ENCODE measurements at places on chromosomes 3 and 15.

DNA sequence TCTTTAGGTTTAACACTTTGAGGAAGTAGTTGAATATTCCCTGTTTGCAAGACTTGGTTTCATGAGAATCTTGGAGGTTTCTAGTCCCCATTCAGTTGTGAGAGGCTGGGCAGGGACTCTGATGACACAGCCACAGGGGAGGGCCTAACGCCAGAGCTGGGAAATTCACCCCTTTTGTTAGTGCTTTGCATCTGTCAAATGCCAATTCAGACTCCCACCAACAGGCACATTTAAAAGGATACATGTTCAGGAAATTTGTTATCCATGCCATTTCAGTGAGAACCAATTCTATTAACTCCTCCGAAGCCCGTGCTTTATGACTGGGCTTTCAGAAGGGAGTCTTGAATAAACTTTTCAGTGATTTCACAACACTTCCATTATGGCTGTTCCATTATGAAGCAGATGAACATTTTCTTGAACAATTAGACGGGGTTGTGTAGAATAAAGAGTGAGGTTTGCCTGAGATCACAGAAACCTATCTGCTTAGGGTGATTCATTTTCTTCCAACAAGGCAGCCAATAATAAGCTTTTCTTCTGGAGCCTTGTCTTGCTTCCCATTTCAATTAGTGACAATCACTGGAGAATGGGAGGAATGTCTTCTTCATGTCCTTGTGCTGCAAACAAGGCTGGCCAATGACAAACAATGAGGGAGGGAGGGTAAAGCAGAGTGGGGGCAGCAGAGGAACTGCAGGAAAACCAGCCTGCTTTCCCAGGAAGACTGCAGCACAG lies 90.6 kb downstream of the SOX14 start:
- DNase-seq, result no peak

DNA sequence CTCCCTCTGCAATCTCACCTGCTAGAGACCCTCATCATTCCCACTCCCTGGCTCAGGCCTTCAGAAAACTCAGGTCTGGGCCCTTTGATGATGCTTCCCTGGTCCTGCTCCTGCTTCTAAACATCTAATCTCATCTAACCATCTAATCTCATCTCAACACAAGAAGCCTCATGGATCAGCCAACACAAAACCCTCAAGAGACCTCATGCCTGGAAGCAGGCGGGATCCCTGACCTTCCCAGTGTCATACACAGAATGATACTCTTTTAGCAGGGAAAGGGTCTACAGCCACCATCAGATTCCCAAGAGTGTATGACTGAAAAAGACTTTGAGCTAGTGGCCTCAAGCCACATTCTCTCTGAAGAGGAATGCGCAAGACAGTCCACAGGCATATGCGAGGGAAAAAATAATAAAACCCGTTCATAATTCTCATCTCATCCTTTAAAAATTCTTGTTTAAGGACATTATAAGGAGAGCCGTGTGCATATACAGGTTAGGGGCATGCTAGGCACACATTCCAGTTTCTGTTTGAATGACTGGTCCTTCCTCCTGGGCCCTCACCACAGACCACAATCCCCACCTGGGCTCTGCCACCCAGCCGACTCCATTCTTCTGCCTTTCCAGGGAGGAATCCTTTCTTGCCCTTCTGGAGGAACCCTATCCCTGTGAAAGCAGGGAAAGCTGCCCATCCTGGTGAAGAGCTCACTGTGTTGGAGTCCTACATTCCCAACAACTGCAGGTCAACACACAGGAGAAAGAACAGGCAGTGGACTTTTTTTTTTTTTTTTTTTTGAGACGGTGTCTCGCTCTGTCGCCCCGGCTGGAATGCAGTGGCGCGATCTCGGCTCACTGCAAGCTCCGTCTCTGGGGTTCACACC lies 2.2 kb downstream of the ZXDC start:
- DNase-seq, result peak; percentile 18

DNA sequence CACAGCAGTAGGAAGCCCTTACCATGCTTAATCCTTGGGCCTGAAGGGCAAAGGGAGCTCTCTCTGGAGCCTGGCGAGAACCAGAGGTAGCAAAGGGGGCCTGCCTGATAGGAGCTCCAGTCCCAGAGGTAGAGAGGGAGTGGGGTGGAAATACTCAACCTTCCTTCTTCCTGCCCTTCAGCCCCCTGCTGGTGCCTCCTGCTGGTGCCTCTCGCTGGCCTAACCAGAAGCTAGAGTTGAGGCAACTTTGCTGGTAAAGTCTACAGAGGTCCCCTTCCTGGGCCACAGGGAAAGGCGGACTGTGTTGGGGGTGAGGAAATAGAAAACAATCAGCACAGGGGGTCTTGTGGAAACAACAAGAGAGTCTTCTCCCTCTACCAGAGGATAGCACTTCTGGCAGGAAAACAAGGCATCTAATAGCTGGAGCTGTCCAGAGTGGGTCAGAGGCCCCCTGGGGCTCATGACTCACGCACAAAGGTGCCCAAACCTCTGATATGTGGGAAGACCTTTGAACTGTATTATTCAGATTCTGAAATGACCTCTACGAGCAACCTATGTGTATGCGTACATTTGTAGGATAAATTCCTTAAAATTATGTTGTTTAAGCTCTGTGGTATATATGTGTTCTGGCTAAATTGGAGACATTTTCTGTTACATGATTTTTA lies 133.9 kb downstream of the LRRC28 start:
- DNase-seq, result no peak

DNA sequence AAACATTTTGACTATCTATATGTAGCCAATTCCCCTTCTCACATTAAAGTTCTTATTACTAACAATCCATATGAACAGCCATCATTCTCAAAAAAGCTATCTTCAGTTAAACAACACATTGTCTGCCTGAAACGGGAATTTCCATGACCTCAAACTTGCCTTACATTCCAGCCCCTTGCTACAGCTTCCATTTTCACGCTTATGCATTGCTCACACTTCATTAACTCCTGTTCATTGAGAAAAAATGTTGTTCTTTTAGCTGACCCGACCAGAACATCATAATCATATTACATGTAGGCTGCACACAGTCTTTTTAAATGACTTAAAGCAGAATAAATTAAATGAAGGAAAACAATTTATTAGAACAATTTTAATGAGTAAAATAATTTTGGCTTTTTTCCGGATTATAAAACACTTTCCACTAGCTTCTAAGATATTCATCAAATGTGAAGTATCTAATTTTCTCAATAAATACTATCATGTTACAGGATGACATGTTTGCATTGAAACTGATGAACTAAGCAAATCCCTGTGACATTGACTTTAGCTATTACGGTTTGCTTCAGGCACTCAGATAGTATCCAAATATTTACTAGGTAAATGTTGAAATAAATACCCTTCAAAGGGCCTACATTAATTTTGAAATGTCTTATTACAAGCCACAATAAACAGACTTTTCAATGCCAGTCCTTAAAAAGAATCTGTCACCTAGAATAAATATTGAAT lies 49.9 kb downstream of the P3H2 start:
- DNase-seq, result no peak

DNA sequence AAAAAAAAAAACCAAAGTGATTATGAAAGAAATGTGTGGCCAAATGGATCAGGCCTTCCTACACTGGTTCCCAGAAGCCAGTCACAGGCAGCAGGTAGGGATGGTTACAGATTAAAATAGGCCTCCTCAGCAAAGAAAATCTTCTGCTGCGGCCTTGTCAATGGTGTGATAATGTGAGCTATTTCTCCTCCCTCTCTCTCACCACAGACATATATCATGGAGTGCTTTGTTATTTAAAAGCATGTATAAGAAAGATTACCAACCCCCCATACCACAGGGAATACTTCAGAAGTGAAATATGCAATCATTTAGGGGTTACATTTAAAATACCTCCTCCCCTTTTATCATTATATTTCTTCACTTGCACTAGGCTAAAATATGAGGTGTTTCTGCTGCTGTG lies 32.2 kb upstream of the LRTM1 start:
- no peak for DNase-seq

DNA sequence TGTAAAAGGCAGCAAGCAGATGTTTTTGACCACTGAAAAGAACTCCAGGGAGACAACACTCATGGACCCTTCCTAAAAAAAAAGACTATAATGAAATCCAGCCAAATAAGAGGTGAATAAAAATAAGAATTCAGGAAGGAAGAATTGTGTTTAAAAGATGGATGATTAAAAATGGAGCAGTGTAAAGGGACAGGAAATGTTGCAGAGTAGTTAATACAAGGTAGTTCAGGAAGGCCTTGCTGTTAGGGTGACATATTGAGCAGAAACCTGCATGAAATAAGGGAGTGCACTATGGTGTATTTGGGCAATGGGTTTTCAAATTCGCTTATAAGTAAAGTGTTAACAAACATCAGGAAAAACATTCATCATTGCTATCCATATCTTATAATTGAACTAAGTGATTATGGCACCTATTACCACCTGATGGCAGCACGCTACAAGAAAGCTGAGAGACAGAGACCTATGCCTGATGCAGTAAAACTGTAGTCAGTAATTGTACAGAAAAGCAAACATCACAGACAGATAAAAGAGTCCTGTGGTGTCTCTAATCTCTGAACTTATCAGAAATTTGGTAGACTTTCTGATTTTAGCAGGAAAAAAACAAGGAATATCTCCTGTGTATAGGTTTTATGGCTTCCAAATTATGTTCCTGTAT lies 5.8 kb upstream of the DBR1 start:
- DNase-seq, result no peak

DNA sequence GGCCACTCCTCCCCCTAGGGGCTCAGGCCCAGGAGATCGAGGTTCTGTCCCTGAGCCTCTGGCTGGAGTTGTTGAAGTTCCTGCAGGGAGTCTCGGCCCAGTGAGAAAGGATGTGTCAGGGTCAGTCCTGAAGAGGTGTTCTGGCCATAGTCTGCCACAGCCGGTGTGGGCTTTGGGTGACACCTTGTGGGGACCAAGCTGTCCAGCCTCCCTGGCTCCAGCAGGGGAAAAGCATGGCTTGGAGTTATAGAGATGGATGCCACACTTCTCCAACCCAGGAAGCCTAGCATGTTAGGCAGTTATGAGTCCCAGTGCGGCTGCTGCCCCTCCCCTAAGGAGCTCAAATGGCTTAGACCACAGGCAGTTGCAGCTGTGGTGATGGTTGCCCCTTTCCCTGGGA lies 945.6 kb upstream of the GBE1 start:
- DNase-seq, result no peak

GRCh38 chr15:71495398-71495780 lies 315.0 kb upstream of the NR2E3 start:
- no peak for DNase-seq

DNA sequence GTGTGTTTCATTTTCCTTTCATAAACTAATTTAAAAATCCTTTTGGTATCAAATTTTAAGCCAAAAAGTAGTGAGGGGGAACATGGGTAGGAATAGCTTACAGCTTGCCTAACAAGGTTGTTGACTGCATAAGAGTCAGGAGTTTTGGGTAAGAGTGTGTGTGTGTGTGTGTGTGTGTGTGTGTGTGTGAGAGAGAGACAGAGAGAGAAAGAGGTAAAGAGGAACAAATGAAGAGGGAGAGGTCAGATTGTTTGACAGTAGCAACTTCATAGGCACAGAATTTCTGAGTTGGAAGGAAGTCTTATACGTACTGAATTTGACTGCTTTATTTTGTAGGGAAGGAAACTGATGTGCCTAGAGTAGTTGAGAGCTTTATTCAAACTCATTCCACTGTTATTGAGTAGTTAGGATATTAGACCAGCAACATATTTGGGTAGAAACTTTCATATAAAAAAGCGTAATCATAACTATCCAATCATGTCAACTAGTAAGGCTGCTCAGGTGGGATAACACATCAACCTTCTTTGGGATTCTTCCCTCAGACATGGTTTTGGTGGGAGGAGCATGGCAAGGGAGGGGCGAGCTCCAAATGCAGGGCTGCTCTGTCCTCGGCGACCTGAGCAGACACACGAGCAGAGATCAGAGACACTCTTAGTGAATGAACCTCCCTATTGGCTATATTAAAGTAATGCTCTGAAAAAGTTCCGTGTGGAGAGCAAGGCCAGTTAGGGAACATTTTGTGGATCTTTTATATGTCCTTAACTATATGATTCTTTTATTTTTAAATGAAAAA lies 86.4 kb downstream of the LPP start:
- DNase-seq, result no peak

GRCh38 chr3:34268032-34268709 lies 469.7 kb downstream of the PDCD6IP start:
- DNase-seq, result no peak

GRCh38 chr3:123096731-123097130 lies 29.9 kb downstream of the PDIA5 start:
- DNase-seq, result no peak

DNA sequence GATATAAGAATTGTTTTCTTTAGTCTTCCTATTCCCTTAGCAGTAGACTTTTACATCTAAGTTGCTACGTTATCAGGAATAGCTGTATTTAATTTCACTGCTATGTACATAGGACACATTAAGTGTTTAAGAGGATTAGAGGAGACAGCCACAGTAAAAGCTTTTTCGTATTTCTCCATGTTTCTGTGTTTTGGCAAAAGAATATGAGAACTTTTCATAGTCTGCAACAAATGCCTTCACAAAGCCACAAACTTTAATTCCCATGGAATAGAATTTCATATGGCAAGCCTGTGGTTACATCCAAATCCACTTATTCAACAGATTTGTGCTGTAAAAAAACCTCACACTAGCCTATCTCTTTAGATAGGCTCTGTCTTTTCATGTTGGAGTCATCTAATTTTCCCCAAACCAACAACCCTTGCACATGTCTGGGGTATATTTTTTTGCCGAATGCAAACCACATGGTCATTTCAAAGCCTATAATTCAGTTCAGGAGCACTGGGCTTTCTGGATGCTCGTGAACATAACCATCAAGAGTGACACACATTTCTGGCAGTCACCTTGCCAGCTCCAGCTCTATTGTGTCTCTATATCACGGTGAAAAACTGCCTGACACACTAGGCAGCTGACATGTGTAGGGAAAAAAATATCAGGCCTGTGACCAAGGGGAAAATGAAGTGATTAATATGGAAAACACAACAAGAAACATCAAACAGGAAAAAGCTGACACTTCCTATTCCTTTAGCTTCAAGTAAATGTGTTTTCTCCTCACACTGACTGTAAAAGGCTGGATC lies 19.2 kb downstream of the PLD1 start:
- no peak for DNase-seq

GRCh38 chr3:171802590-171802956 lies 7.7 kb downstream of the PLD1 start:
- no peak for DNase-seq

- DNase-seq, result no peak
Observed at GRCh38 chr3:131735116-131735515, 232.3 kb upstream of the MRPL3 start.

GRCh38 chr3:148373961-148374360 lies 323.7 kb upstream of the AGTR1 start:
- no peak for DNase-seq

DNA sequence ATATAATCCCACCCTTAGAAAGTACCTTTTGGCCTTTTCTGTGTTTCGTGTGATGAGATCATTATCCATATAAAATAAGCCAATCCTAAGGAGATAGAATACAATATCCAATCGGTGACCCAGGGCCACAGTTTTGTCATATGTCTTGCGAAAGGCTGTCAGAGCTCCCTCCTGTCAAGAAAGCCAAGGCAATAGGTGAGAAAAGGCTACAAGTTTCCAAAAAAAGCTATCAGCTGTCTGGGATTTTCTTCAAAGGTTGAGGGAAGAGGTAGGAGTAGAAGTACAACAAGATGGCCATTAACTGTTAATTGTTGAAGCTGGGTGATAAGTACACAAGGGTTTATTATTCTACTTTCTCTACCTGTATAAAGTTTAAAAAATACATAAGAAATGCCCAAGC lies 4.0 kb downstream of the PSMD6 start:
- DNase-seq, result no peak

- no peak for DNase-seq
Observed at GRCh38 chr3:17678116-17678741, 64.2 kb downstream of the TBC1D5 start.
